ENCODE measurements at places on chromosomes 7 and 10.
A peak's percentile ranks its signal among the peaks of the same experiment; 100 is the strongest.

GRCh38 chr10:61452151-61452651 is 980 bp downstream of the TMEM26 start:
- no peak for DNase-seq

DNA sequence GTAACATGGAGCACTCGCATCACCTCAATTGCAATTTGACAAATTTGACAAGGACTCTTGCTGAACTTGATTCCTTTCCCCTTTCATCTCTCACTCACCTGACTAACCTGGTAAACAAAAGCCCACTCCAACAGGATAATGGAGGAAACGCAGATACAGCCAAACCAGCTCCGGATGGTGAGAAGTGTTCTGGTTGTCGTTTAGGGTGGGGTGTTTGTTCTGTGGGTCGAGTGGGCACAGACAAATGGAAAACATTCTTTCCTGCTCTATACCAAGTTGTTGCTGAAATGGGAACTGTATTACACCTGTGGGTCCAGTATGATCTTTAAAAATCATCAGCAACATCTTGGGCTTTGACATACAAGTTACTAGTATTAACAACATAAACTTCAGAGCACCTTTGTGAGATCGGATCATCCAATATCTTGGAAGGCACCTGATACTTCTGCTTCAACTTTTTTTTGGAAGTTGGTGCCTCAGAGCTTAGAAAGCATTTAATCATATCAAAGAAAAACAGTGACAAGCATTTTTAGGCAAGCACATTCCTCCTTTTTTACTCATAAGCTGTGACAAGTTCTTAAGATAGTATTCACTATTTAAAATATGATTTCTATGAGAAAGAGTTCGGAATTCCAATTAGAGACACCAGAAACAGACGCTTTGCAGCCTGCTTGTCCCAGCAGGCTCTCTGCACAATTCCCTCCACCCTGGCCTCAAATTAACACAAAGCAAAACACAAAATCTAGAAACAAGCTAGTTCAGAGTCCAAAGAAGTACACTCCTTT is 58.1 kb downstream of the CCDC186 start:
- DNase-seq = no peak

- no peak for DNase-seq
Observed at GRCh38 chr7:29940199-29940598, 49.4 kb downstream of the SCRN1 start.

DNA sequence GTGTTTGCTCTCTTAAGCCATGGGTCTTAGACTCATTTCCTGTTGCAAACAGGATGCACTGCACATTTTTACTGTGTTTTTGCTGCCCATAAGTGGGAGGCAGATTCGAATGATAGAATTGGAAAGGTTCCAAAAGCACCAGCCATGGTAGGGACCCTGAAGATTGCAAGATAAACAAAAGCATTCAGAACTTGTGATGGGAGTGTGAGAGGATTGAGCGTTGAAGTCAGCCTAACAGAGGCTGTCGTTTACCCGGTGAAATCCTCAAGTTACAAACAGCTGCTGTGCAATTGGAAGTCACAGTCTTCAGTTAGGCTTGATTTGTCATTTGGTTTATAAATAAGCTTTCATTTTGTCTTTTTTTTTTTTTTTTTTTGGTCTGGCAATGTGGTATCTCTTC is 192.7 kb upstream of the MKI67 start:
- DNase-seq = no peak

GRCh38 chr10:6200734-6201515 is 1.8 kb upstream of the PFKFB3 start:
- peak; percentile 45 for DNase-seq

DNA sequence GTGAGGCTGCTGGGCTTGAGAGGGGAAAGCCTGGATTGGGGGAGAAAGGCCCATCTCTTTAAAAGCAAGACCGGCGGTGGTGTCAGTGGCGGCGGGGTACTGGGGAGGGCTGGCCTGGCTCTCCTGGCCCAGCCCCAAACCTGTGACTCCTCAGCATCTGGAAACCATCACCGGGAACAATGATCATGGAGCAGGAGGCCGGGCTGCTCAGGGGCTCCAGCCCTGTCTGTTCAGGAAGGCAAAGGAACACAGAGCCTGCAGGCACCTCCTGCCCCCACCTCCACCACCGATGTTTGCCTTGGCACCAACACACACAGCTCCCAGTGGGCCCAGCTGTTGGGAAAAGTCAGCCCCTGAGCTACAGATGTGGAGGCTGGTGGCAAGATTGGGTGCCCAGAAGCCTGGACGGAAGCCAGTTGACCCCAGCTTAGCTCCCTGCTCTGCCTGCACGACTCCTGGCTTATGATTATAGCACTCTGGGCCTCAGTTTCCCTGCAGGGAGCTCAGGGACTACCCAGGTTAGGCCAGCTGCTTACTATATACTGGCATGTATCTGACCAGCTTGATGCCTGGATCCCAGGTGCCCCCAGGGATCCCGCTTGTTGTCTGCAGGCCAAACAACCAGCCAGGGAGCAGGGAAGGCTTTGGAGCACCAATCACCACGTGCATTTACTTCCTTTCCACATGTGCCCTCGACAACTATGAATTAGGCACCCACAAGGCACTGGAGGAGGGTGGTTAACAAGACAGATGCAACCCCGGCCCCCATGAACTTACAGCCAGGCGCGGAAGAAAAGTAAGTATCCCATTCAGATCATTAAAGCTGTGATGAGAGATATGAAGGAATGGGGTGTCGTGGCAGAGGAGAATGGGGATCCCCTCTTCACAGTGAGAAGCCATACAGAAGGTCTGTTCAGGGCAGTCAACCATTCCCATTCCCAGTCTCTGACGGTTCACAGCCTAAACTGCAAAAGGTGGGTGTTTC is 37.3 kb downstream of the ZCCHC24 start:
- DNase-seq = no peak

- DNase-seq = no peak
Observed at GRCh38 chr10:26368463-26368862, 69.7 kb upstream of the APBB1IP start.

DNA sequence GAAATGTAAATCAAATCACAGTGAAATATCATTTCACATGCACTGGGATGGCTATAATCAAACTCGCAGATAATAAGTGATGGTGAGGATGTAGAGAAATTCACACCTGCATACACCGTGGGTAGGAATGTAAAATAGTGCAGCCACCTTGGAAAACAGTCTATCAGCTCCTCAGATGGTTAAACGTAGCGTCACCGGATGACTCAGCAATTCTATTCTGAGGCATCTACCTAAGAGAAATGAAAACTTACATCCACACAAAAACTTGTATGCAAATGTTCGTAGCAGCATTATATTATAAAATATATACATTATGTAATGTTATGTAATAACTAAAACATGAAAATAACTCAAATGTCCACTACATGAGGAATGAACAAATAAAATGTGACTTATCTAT is 38.9 kb downstream of the SH3PXD2A start:
- DNase-seq = no peak

GRCh38 chr7:139955109-139955820 is 107.5 kb downstream of the PARP12 start:
- no peak for DNase-seq

DNA sequence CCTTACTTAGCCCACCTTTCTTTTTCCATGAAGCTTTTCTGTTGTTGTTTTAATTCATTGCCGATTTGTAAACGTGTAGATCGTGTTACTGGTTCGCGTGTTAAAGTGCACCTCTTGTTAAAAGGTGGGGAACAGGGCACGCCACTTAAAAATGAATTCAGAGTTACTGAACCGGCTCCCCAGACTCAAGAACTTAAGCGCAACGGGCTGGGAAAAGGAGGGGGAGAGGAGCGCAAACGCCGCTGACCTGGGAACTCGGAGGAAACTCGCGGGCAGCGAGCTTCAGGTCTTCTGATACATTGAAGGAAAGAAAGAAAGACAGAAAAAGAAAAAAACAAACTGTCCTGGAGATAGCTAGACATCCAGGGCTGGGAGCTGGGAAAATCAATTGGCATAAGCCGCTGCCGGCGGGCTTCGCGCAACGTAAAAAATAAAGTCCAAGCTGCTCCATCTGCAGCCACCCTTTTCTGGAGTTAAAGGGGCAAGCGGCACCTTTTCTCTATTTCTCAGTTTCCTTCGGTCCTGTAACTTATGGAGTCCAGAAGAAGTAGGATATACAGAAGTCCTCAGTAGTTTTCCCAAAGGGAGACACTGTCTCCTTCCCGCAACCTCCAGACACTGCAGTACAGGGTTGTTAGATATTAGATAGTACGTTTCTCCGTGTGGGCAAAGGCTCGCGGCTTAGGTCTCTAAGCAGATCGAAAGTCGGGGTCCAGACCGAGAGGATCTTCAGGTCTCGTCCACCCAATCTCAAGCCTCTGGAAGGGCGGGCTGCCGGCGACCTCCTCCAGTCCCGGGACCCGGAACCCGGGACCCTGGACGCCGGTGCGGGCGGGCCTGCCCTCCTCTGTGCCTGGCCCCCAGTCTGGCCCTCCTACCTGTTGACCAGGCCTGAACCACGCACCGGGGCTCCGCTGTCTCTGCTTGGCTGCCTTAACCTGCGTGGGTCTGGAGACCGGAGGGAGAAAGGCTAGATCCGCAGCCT is 1.8 kb upstream of the DLX6 start:
- no peak for DNase-seq

- DNase-seq = no peak
Observed at GRCh38 chr10:57925045-57925444, 342.6 kb downstream of the IPMK start.

- DNase-seq = peak; percentile 53
Observed at GRCh38 chr10:9091530-9092093, 1037.1 kb downstream of the GATA3 start.

GRCh38 chr10:69516316-69516715 is 56.9 kb downstream of the NEUROG3 start:
- peak; percentile 40 for DNase-seq

- DNase-seq = no peak
Observed at GRCh38 chr7:22666732-22667131, 60.3 kb upstream of the IL6 start.

- no peak for DNase-seq
Observed at GRCh38 chr7:69403169-69403568, 195.1 kb upstream of the AUTS2 start.

DNA sequence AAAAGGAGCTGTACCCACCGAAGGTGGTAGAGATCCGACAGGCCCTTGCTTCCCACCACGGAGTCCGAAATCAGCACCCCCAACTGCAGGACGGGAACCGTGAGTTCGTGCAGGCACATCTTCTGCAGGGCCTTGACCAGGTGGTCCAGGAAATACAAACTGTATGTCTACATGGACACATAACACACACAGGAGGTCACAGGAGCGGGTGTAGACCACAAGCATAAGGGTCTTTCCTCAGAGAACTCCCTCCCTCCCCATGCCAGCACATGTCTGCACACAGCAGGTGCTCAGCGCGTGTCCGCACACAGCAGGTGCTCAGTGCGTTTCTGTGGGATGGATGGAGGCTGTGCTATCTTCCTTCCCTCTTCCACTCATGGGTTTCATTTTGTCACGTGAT is 69.7 kb downstream of the CFAP46 start:
- DNase-seq = no peak

DNA sequence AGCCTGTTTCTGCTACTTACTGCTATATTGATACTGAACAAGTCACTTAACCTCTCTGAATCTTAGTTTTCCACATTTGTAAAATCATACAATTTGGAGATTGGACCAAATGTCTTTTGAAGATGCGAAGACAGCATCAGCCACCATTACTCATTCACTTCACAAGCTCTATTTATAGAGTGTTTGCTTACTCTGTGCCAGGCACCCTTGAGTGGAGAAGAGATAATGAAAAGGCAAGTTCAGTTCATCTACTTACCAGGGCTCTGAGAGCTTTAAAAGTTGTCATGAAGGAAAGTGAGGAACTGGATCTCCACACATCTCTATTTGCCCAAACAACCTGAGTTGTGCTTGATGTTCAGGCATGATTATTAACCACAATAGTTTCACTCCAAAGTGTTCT is 277.5 kb downstream of the CSTF2T start:
- no peak for DNase-seq

GRCh38 chr10:130137090-130137448 is 878 bp downstream of the GLRX3 start:
- no peak for DNase-seq

GRCh38 chr7:80070391-80070790 is 64.2 kb upstream of the GNAI1 start:
- no peak for DNase-seq

DNA sequence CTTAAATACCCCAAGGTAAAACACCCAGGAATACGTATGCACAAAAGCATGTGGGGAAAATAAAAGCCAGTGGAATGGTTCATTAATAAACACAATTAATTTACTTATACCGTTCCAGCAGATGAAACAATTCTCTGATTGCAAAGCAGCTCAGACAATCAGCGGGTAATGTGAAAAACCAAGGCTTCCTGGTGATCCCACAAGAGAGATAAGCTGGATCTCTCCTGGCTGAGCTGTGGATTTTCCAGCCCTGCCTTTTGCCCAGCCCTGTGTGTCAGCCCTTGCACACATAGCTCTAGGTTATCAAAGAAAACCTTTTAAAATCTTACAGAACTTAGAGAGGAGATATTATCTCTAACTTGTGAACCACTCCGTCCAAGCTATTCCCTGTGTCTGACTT is 1010.7 kb upstream of the AUTS2 start:
- DNase-seq = no peak

GRCh38 chr10:116311706-116312490 is 12.3 kb upstream of the CCDC172 start:
- no peak for DNase-seq

DNA sequence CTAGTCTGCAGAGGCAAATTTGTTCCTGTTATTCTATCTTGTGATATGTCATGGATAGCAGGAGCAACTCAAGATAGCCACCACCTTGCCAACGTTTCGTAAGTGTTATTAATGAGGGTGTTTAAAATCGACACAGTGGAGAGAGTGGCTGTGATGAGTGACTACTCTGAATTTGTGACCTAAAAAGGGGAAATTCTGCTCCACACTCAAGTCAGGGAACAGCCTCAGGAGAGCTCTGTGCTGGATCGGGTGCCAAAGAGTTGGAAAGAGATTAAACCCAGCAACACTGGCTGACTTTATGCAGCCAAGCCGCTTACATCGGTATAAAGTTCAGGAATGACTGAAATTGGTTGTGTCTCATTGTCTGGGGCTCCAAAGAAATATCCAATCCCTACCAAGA is 9.5 kb downstream of the TACC2 start:
- no peak for DNase-seq

- peak; percentile 59 for DNase-seq
Observed at GRCh38 chr10:69716711-69717560, 84.8 kb upstream of the COL13A1 start.

DNA sequence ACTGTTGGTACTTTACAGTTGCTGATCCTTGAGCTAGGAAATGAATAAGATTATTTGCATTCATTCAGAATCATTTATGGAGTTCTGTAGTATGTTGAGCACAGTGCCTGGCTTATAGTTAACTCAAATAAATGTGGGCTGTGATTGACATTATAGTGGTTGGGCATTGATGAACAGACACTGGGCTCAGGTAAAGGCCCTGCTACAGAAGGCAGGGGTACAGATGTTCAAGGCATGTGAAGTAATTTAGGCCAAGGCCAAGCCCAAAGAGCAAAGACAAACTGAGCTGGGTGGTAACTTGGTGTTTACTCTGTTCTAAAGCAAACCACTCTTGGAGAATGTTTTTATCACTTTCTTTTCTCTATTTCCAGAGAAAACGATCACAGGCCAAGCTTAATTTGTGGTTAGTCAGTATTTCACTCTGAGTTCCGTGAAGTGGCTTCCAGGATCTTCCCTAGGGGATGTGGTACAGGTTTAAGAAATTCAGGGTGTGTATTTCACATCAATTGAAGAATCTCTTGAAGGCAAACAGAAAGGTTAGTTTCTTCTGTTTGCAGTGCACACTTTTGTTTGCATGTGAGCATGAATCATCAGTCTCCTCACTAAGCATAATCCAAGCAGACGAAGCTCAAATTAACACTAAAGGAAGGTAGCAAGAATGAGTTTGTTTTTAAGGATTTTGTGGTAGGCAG is 113.9 kb upstream of the PRR15 start:
- DNase-seq = no peak

GRCh38 chr10:93715345-93715744 is 13.0 kb upstream of the FRA10AC1 start:
- no peak for DNase-seq

Measured in stimulated activated CD4-positive, alpha-beta T cell treated with anti-CD3 and anti-CD28 coated beads, Interleukin-1b, Interleukin-23, amount 100 ng/mL, for 48 hours (primary cell).